ENCODE measurements at places on chromosomes 7 and 10.

GRCh38 chr7:127780489-127780888 is 128.5 kb downstream of the SND1 start:
- DNase-seq, result no peak

DNA sequence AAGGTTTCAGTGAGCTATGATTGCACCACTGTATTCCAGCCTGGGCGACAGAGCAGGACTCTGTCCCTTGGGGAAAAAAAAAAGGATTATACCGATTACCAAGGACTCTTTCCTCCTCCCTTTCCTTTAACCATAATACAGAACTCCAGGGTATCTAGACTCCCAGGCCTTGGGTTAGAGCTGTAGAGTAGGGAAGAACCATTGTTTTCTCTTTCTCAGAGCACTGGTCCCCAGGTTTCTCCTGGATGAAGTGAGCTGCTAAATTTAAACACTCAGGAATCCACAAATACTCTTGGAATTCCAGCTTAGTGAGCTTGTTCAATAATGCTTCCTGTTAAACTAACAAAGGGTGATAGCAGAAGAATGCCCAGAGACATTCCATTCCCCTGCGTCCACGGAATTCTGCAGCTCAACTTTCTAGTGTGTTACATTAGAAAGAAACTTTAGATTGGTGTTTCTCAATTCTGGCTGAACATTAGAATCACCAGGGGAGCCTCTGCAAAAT is 14.6 kb upstream of the RPEL1 start:
- no peak for DNase-seq

- no peak for DNase-seq
Observed at GRCh38 chr7:154540596-154540995, 462.3 kb downstream of the PAXIP1 start.

GRCh38 chr7:28222636-28223035 is 42.0 kb upstream of the JAZF1 start:
- no peak for DNase-seq

- DNase-seq, result no peak
Observed at GRCh38 chr7:129713544-129713943, 102.0 kb downstream of the NRF1 start.

- DNase-seq, result no peak
Observed at GRCh38 chr10:79275431-79275851, 71.8 kb upstream of the PPIF start.

GRCh38 chr10:96043893-96044715 is 721 bp downstream of the CCNJ start:
- peak; percentile 48 for DNase-seq

DNA sequence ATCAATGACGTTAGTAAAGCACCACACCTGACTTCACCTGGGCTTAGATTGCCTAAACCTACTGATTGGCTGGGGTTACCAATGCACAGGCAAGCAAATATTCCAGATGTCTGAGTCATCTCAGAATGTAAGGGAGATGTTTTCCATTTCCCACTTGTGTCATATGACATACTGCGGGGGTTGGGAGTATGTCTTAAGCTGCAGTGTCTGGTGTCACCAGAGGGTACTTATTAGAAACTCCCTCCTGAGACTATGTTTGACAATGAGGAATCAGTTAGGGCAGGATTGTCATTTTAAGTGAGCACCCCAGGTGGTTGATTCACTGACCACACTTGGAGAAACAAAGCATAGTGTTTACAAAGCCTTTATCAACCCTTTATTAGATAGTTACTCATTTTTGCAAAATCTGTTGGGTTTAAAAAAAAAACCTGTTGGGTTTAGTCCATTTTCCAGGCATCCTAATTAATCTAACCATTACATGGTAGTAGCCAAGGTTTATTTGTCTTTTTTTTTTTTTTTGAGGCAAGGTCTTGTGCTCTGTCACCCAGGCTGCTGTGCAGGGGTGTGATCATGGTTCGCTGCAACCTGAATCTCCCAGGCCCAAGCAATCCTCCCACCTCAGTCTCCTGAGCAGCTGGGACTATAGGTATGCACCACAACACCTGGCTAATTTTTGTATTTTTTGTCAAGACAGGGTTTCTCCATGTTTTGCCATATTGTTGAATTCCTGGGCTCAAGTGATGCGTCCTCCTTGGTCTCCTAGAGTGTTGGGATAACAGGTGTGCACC is 72.5 kb downstream of the CDK6 start:
- DNase-seq, result no peak

- DNase-seq, result no peak
Observed at GRCh38 chr7:35905555-35905954, 104.7 kb downstream of the SEPTIN7 start.

GRCh38 chr7:89029864-89030263 is 234.3 kb upstream of the TEX47 start:
- no peak for DNase-seq

- DNase-seq, result no peak
Observed at GRCh38 chr10:131819241-131820072, 81.4 kb upstream of the PPP2R2D start.

- no peak for DNase-seq
Observed at GRCh38 chr10:59465088-59465487, 102.7 kb upstream of the FAM13C start.

GRCh38 chr10:101323495-101323894 is 30.5 kb upstream of the BTRC start:
- no peak for DNase-seq

GRCh38 chr10:46283580-46284285 is 3.1 kb upstream of the ANTXRL start:
- DNase-seq, result no peak

GRCh38 chr7:45593121-45593541 is 19.0 kb downstream of the ADCY1 start:
- no peak for DNase-seq

DNA sequence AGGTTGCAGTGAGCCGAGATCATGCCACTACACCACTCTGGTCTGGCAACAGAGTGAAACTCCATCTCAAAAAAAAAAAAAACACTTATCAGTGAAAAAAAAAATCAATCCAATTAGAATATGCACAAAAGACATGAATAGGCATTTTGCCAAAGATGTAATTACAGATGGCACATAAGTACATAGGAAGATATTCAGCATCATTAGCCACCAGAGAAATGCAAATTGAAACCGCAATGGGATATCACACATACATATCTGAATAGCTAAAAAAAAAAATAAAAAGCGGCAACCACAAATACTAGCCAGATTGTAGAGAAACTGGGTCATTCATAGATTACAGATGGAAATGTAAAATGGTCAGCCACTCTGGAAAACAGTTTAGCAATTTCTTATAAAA is 1310.8 kb downstream of the XPNPEP1 start:
- no peak for DNase-seq

DNA sequence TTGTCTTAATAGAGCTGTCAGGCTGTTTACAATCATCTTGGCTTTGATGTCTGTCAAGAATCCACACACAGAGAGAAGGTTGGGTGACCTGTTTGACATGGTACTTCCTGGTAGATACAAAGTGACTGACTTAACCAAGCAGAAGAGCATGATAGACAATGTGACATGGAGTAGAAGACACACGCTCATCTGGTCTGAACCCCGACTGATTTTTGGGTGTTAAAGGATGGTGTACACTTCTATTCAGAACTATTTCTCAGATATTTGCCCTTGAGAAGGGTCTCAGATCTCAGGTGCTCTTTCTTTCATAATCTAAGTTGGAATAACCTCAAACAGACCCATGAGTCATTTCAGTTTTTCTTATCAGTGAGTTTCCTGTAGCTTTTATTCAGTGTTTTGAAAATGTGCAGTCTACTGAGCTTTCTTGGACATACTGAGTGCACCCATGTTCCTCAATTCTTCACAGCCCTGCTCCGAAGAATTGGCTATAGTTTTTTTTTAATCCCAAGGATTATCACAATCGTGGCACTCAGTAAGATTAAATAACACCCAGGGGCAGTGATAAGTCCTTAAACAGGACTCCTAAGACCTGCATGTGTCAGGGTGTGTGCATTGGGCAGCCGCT is 46.4 kb upstream of the NXPH1 start:
- DNase-seq, result no peak

GRCh38 chr7:138890499-138891445 is 90.4 kb downstream of the KIAA1549 start:
- no peak for DNase-seq

- no peak for DNase-seq
Observed at GRCh38 chr7:56007891-56008290, 43.4 kb downstream of the PSPH start.

DNA sequence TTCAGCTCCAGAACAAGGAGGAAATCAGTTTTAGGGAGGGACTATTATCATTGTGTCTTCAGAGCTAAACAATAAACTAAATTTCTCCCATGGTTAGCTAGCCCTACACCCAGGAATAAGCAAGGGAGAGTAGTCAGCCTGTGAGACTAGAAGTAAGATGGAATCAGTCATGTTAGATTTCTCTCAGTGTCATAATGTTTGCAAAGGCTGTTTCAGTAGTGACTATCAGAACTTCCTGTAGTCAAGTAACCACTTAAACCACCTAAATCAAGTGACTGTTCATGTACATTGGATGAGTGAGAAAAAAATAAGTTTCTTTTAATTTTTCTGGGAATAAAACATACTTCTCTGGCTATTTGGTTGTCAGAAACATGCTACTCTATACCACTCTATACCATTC is 121.6 kb downstream of the KCND2 start:
- DNase-seq, result no peak

DNA sequence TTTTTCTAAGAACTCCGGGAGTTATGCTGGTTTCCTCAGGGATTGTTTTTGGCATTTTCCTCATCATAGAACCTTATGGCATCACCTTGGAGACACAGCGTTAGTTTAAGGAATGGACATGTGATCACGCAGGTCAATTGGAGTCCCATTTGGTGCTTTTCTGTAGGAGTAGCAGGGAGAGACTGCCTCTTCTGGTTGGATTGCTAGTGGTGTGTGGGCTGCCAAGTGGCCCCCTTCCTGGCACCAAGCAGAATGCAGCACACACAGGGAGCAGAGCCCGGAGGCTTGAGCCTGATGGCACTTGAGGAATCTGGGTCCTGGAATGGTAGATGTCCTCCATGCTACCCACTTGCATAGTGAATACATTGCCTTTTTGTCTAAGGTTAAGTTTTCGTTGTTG is 57.9 kb downstream of the SDK1 start:
- DNase-seq, result no peak

DNA sequence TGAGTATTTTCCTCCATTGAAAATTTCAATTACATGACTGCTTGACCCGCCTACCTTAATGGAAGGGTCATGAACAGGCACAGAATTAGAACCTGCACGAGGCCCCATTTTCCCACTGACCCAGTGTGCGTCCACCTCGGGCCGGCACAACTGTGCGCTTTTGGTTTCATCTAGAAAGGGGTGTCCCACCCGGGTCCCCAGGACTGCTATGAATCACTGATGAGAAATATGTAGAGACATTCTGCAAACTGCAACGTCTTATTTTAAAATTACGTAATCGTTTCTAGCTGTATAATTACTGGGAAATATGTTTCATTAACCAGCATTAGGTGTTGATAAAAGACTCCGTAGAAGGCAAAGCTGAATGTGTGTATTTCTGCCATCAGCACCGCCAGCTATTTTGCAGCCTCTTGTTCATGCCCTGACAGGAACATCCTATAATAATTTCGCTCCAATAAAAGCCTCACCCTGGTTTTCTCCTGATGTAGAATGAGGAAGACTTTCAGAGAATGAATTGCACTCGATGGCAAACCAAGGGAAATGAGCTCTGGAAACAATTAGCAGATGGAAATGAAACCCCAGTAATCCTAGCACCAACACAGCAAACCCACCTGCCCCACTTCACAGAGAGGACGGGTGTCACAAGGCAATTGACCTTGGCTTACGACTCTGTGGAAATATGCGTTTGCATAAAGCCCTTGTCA is 562.1 kb downstream of the DNAJB6 start:
- no peak for DNase-seq

GRCh38 chr10:116124777-116125176 is 148.2 kb downstream of the GFRA1 start:
- DNase-seq, result no peak

DNA sequence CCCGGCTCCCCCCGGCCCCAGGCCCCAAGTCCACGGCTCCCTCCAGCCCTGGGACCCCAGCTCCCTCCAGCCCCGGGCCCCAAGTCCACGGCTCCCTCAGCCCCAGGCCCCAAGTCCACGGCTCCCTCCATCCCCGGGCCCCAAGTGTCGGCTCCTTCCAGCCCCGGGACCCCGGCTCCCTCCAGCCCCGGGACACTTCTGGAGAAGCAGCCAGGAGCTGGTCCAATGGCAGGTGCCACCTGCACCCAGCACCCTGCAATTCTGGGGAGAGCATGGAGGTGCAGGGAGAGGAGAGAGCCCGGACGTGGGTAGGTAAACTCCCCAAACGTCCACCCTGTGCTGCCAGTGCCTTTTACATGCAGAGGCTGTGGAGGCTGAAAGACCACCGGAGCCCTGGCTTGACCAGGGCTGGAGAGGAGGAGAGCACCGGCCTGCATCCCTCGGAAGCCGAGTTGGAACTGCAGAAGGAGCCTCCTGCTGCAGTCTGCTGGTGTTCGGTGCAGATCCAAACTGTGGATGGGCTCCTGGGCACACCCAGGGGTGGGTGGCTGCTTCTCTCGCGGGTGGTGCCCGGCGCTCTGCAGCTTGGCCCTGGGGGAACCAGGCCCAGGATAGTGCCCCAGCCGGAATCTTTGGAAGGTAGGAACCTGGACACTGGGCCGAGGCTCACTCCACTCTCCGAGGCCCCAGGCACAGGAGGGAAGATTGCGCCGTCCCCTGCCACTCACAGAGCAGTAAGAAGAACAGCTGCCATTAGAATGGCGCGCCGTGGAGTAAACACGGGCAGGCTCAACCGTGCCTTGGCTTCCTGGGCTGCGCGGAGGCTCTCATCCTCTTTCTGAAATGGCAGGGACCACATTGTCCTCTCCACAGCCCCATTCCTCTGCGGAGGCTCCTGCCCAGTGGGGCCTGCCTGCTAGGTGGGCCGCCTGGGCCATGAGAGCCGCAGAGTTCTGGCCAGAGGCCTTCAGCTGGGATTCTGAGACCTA is 14.7 kb downstream of the SHH start:
- DNase-seq, result no peak

- DNase-seq, result no peak
Observed at GRCh38 chr10:128526791-128527375, 400.7 kb upstream of the MKI67 start.

GRCh38 chr10:63430091-63430998 is 35.4 kb downstream of the JMJD1C start:
- DNase-seq, result no peak

- DNase-seq, result no peak
Observed at GRCh38 chr7:78218051-78218450, 419.5 kb downstream of the PHTF2 start.

GRCh38 chr7:2172311-2173188 is 60.2 kb downstream of the MAD1L1 start:
- no peak for DNase-seq

- DNase-seq, result no peak
Observed at GRCh38 chr10:91597197-91597881, 35.5 kb downstream of the PPP1R3C start.

GRCh38 chr7:94266238-94266644 is 128.5 kb upstream of the COL1A2 start:
- no peak for DNase-seq

- DNase-seq, result no peak
Observed at GRCh38 chr7:44194069-44194468, 4.8 kb upstream of the GCK start.

All from occipital lobe (tissue), 3 donors.